Cardiac septum (tissue), 1 donor: ENCODE measurements at places on chromosomes 13 and 19.

DNA sequence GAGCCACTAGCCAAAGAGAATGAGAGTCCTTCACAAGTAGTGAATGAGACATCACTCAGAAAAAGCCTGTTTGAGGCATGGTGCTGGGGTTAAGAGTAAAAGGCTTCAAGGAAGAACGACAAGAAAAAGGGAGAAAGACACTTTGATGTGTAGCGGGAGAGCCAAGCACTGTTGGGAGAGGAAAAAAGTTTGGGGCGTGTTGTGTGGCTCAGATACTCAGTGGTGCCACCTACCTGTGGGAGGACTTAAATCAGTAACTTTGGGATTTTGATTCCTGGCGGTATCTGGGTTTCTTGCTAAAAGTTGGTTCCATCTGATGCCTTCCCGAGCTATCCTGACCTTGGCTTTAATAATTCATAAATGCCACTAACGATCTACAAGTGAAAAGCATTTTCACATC lies 12.3 kb downstream of the ELSPBP1 start:
- DNase-seq: no peak

DNA sequence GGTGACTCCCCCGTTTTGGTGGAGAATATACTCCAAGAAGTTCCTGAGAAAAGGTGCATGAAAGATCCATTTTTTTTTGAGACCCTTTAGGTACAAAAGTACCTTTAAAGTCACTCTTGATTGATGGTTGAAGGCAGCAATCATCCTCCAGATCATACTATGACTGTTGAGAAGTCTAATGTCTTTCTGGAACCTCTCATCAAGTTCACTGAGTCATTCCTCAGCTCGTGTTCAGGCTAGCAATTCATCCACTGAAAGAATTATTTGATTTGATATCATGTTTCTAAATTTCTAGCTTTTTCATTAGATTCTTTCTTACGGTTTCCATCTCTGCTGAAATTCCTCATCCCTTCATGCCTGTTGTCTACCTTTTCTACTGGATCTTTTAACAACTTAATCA lies 65.1 kb upstream of the GJB6 start:
- no peak for DNase-seq

DNA sequence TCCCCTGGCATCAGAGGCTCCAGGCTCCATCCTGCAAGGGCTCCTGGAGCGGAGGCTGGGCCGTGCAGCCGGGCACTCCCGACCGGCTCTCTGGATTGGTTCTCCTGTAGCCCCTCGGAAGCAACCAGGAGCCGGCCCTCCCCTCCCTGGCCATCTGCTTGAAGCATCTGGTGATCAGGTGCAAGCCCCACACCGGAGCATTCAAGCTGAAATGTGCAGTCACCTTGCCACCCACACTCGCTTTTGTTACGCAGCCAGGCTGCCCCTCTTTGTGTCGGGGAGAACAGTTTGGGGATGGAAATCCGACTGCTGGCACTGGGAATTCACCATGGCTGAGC lies 258.8 kb downstream of the ZNF536 start:
- no peak for DNase-seq

- no peak for DNase-seq
These were observed 14.5 kb downstream of the KPNA3 start for GRCh38 chr13:49777746-49778614.

- DNase-seq: no peak
These were observed 233.5 kb downstream of the EFNB2 start for GRCh38 chr13:106302011-106302410.
